LoVo (cell line): ENCODE measurements at places on chromosomes 1 and 21.

DNA sequence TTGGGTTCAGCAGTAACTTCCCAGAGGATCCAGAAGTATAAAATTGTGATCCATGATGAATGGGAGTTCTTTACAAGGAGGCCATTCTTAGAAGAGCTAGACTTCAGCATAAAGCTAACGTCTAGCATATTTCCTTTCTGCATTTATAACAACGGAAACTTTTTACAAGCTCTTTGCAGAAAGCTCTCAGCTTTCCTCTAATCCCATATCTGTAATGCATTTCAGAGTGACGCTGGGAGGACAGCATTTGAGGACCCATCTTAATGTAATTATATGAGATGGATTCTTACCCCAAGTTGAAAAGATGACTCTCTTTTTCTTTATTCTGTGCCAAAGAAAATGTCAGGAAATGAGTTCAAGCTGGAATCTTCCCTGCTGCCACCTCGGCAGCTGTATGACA is 132.0 kb upstream of the CACHD1 start:
- no peak for DNase-seq

- DNase-seq = no peak
Observed at GRCh38 chr21:15095326-15095725, 30.5 kb upstream of the NRIP1 start.

- peak; percentile 52 for DNase-seq
Observed at GRCh38 chr1:167687919-167688519, 33.8 kb upstream of the MPZL1 start.

DNA sequence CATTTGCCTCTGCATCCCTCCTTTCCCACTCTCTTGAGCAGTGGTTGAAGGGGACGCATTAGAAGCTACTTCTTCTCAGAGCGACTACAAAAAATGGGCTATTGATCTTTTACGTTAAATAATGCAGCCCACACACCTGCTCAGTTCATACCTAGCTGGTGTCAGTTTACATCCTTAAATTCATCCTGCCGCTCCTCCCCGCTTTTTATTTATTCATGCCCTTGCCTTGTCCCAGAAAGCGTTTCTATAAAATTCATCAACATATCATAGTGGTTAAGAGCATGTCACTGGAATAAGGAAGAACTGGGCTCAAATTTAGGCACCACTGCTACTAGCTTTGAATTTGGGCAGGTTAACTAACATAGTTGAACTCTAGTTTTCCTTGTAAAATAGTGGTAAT is 66.0 kb upstream of the TINAGL1 start:
- no peak for DNase-seq

DNA sequence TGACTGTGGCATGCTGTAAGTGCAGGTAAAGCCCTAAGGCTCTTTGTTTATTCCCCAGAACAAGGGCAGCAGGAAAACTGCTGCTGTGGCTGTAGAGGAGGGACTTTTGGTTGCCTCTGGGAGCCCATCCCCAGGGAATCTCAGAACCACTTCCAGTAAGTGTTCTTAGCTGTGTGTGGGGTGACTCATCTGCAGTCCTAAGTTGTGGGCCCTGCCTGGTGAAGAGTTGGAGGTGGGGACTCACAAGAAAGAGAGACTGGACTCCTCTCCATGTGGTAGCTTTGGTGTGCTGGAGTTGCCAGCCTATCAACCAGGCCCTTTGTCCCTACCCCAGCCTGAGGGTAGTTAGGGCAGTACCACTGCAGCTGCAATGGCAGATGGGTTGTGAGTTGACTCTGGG is 24.0 kb upstream of the DENND1B start:
- DNase-seq = no peak

- no peak for DNase-seq
Observed at GRCh38 chr1:156508205-156508954, 7.8 kb upstream of the MEF2D start.

DNA sequence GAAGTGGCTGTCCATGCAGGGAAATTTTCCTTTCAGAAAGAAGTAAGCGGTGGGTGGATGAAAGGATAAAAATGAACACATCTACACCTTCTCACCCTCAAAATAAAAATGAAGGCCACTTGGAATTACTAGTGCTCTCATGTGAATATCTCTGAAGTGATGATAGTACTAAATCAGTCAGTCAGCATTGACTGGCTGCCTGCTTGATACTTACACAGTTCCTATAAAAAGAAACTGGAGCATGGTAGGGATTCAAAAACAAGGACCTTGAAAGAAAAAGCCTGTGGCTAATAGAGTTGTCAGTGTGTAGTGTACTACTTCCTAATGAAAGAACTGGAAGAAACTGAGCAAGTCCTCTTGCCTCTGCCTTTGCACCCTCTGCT is 239.7 kb downstream of the HLX start:
- no peak for DNase-seq

DNA sequence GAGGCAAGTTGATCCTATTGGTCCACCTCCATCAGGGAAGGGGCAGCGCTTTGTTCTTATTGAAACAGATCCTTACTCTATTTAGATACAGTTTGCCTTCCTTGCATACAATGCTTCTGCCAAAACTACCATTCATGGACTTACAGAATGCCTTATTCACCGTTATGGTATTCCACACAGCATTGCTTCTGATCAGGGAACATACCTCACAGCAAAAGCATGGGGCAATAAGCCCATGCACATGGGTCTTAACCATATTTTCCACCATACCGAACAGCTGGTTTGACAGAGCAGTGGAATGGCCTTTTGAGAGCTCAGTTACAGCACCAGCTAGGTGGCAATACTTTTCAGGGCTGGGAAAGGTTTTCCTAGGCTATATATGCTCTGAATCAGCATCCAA is 544.8 kb upstream of the ADGRL4 start:
- no peak for DNase-seq

GRCh38 chr1:179937668-179938254 is 16.8 kb upstream of the CEP350 start:
- DNase-seq = no peak

DNA sequence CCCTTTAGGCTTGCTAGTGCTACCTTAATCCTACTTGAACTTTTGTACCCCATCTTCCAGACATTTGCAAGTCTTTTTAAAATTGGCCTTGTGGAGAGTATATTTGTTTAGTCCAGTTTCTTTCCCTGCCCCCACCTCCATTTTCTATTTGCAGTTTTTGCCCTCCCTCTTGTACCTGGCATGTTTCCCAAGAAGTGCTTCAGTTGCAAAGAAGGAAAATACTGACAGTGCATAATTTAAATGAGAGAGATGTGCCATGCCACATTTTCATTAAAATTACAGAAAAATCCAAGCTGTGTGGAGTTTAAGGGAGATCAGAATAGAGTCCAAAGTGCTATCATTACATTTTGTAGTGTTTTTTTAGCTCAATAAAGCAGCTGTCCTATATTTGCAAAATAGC is 150.0 kb upstream of the ADGRL2 start:
- no peak for DNase-seq

DNA sequence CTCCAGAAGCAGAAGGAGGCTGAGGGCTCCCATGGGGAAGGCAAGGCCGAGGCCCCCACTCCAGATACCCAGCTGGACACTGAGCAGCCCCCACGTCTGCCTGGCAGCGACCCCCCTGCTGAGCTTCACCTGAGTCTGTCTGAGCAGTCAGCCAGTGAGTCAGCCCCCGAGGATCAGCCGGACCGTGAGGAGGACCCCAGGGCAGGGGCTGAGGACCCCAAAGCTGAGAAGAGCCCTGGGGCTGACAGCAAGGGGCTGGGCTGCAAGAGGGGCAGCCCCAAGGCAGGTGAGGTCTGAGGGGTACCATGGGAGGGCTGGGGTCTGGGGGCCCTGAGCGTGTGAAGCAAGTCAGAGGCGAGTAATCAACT is 21.3 kb downstream of the DMBX1 start:
- DNase-seq = no peak

GRCh38 chr1:60088620-60089155 is 15.1 kb upstream of the C1orf87 start:
- DNase-seq = no peak

- DNase-seq = no peak
Observed at GRCh38 chr1:64348961-64349648, 120.8 kb upstream of the CACHD1 start.

GRCh38 chr1:6489799-6490180 is 1.7 kb downstream of the PLEKHG5 start:
- DNase-seq = peak; percentile 83

DNA sequence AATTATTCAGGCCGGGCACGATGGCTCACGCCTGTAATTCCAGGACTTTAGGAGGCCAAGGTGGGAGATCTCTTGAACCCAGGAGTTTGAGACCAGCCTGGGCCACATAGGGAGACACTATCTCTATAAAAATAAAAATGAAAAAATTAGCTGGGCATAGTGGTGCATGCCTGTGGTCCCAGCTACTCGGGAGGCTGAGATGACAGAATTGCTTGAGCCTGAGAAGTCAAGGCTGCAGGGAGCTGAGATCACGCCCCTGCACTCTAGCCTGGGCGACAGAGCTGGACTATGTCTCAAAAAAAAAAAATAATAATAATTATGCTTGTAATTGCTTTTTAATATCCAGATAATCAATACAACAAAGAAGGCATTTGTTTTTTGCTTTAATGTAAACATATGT is 91.3 kb downstream of the RIPK4 start:
- DNase-seq = no peak

GRCh38 chr21:15644489-15644888 is 85.3 kb upstream of the USP25 start:
- no peak for DNase-seq

DNA sequence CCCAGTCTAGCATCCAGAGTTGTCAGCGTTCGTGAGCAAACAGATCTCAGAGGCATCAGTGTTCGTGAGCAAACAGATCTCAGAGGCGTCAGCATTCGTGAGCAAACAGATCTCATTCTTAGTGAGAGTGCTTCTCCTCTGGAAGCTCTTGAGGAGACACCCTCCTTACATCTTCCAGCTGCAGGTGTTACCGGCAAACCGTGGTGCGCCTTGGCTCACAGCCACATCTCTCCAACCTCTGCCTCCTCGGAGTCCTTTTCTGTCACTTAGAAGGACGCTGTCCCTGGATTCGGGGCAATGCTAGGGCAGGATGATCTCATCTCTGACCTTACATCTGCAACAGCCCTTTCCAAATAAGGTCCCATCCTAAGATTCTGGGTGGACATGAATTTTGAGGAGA is 14.6 kb upstream of the UMODL1 start:
- DNase-seq = no peak

DNA sequence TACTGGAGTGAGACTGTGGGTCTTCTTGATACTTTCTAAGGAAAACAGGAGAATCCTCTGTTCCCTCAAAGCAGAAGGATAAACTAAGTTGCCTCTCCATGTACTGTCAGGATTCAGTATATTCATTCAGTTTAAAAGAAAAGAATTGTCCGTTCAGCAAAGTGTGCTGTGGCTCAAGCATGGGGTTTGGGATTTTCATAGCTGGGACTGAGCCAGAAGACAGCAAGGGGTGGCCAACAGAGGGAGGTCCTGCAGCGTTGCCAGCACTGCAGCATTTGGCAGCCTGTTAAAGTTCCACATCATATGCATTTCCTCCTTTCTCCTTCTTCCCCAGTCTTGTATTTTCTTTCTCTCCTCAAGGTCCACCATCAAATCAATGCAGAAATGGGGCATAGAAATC is 75.1 kb downstream of the DTL start:
- DNase-seq = no peak

GRCh38 chr1:96087719-96088118 is 633.9 kb upstream of the PTBP2 start:
- no peak for DNase-seq

DNA sequence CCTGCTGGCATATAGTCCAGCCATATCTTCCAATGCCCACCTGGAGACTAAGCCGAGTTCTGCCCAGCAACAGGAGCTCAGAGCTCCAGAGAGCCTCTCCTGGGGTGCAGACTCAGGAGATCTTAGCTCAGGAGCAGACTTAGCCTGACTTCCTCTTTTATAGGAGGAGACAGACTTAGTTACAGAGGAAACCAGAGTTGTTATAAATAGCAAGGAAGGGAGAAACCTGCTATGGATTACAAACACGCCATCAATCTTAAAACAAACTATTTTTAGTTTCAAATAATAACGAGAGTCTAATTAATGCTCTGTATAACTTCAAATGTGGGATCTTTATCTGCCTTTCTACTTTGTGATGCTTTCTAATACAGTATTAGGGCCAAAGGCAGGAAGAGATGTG is 3.3 kb upstream of the KIF21B start:
- DNase-seq = no peak

GRCh38 chr1:9240914-9241820 is 6.6 kb downstream of the H6PD start:
- DNase-seq = no peak

GRCh38 chr1:70890408-70890807 is 157.2 kb downstream of the PTGER3 start:
- peak; percentile 12 for DNase-seq

DNA sequence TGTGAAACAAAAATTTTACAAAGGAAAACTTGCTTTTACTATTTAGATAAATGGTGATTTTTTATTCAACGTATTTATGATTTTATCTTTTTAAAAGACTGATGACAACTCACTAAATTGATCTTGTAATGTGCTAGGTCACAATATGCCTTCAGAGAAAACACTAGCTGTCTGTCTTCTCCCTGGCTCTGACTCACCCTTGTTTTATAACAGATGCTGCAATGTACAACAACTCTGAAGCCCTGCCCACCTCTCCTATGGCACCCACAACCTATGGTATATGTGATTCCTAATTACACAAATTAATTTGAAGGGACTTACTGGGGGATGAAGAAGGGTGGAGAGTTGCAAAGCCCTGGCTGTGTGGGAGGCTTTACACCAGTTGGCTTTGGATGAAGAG is 24.7 kb upstream of the HSD17B7 start:
- no peak for DNase-seq

GRCh38 chr21:27570306-27570868 is 603.5 kb upstream of the ADAMTS5 start:
- DNase-seq = no peak

DNA sequence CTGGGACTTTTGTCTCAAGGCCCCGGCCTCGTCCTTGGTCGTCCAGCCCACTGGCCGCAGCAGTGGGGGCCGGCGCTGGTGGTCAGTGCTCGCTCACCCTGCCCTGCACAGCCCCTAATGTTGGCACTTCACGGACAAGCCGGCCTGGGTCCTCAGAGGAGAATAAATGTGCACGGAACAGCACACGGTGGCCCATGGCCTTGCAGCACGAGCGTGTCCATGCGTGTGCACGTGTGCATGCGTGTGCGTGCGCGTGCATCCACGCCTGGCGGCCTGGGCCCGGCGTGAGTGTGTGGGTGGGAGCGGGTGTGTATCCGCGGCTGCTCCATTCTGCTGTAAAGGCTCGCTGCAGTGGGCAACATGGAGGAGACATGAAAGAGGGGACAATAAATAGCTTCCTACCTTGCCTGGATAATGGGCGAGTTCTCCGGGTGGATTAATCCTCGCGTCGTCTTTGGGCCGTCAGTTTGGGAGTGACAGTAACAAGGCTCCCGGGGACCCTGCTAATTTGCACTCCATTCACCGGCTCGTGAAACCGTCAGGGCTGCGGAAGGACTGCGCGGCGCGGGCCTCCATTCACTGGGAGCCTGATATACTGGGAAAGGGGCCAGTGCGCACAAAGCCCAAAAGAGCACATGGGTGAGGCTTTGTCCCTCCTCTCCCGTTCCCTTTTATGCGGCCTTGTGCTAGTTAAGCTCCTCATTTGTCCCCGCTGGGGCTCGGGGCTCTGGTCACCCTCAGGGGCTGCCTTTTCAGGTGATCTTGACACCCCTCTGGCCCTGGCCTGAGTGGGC is 142.8 kb downstream of the PRDM16 start:
- DNase-seq = no peak
